ENCODE measurements at places on chromosomes 11 and 22.
A peak's percentile ranks its signal among the peaks of the same experiment; 100 is the strongest.

- DNase-seq: no peak
Observed at GRCh38 chr22:21926728-21927127, 25.9 kb downstream of the PPM1F start.

DNA sequence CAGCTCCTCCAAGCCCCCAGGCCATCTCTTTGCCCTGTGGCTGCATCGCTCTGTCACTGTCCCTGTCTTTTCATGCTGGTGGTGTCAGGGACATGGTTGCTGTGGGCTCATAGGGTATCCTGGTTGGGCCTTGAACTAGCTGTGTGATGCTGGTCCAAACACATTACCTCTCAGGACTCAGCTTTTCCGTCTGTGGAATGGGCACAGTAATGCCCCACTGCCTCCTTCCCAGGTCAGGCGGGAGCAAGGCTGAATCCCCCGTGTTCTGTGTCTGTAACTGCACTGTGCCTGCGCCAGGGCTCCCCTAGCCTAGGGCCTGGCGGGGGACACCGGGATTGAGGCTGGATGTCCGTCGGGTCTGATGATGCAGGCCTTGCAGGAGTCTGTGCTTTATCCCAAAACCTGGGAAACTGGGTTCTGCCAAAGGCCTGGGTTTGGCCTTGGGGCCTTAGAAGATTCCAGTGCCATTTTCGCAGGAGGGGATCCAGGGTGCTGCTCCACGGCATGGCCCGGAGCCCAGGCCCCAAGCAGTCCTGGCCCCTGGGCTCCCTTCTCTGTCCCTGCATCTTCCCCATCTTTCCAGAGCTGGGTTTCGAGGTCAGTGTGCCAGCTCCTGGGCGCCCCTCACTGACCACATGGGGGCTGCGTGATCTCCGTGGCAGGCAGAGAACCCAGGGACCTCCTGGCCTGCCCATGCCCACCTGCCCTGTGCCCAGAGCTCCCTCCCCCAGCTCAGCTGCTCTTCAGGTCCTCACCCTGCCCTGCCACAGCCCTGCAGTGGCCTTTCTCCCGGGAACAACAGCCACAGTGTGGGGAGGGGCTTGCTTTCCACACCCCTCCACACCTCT lies 32.7 kb upstream of the CELSR1 start:
- DNase-seq: no peak

GRCh38 chr22:42933485-42934091 lies 76.5 kb upstream of the ARFGAP3 start:
- DNase-seq: no peak

DNA sequence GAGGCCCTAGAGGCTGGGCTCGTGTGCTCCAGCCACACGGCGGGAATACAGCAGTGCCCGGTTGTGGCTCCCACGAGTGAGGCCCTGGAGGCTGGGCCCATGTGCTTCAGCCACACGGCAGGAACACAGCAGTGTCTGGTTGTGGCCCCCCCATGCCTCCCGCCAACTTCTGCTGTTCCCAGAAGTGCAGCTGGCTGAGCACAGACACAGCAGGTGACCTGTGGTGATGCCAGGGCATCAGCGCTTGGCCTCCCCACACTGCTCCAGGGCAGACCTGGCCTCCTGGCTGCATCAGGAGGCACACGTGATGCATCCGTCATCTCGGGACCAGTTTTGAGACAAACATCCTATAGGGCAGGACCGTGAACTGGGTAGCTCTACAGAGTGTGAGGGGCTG lies 110.3 kb downstream of the KCNQ1OT1 start:
- no peak for DNase-seq

- no peak for DNase-seq
Observed at GRCh38 chr11:27355575-27356104, 7.4 kb downstream of the CCDC34 start.

DNA sequence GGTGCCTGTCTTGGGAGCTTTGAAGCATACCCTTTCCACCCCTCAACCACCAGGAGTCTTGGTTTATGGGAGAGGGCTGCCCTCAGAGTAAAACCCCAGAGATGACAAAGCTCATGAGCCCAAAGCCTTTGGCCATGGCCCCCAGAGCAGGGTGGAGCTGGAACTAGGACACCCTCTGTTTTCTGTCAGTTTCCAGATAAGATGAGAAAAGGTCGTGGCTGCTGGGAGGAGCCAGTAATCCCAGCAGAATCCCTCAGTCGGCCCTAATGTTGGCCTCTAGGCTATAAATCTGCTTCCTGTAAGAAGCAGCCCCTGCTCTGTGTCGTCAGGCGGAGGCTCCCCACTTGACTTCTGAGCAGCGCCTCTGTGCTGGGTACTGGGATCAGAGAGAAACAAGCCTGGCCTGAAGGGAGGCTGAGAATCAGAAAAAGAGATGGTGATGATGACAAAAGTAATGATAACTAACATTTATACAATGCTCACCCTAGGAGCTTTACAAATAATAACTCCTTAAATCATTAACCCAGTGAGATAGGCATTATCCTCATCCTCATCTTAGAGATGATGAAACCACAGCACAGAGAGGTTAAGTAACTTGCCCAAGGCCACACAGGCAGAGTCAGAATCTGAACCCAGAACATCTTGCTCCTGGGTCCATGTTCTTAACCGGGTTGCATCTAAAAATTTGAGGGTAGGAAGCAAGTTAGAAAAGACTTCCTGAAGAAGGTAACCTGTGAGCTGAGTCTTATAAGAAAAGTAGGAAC lies 471.4 kb downstream of the SOX6 start:
- no peak for DNase-seq

DNA sequence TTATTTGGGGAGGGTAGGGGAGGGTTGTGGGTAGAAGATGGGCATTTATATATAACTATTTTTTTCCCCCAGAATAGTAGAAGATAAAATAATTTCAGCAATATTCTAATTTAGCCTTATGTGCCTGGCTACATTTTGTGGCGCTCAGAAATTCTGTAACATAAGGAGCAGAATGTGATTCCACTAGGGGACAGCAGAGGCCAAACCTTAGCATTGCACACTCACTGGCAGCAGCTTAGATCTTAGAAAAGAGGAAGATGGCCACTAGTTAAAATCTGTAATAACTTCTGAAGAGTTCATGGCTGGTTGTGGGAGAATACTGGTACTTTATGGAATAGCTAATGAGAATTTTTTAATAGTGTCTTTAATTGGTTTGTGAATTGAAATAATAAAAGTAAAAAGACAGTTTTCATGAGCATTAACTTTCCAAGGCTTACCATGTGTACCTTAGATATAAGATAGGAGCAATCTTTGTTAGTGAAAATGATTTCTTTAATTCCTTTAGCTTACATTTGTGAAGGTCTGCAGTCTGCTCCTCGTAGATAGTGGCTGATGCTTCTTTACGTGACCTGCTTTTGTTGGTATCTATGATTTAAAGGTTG lies 33.1 kb downstream of the DDX10 start:
- DNase-seq: peak; percentile 18

GRCh38 chr11:15871904-15872626 lies 484.3 kb downstream of the SOX6 start:
- no peak for DNase-seq

DNA sequence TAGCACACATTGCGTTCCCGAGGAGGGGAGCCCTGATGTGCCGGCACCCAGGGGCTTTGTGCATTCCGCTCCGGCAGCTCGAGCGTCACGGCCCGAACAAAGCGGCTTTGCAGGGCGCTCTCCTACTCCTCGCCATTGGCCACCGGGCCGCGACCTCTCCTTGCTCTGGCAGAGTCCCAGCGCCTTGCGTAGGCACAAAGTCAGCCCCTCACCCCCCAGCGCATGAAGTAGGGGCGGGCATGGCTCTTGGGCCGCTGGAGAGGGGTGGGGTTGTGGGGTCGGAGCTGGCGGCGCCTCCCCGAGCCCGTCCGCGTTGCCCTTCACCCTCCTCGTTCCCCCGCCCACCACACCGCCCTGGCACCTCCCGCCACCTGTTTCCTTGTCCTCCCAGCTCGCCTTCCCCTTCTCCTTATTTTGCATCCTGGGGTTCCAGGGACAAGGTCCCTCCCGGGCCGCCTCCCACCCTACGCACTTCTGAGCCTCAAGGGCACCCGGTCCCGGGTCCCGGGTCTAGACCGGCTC lies 753 bp upstream of the PPARA start:
- peak; percentile 39 for DNase-seq

DNA sequence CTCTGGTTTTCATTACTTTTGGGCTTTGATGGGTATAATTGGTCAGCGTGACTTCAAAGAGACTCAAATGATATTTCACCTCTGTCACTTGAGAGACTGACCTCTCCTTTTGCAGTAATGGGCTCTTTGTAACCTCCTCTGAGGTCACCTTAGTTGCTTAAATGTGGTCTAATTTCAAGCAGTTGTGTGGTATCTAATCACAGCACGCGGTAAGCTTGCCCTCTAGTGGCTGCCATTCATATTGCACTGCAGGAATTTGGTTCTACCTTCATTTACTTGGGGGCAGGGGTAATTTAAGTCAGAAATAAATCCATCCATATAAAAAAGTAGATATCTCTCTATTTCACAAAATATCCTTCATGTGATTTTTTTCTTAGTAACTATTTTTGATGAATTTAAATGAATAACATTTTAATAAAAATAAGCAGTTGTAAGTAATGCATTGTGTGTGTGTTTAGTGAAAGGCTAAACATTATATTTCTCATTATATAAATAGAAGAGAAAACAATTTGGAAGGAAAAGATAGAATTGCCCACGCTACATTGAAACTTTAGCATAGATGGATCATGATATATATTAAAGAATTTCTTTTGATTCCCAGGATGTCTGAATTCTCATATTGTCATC lies 55.0 kb upstream of the ANO3 start:
- peak; percentile 18 for DNase-seq

GRCh38 chr22:46829941-46830715 lies 67.7 kb downstream of the TBC1D22A start:
- no peak for DNase-seq

- no peak for DNase-seq
Observed at GRCh38 chr11:12769834-12770345, 95.7 kb downstream of the TEAD1 start.

GRCh38 chr22:23834793-23835483 lies 3.9 kb downstream of the DERL3 start:
- no peak for DNase-seq

DNA sequence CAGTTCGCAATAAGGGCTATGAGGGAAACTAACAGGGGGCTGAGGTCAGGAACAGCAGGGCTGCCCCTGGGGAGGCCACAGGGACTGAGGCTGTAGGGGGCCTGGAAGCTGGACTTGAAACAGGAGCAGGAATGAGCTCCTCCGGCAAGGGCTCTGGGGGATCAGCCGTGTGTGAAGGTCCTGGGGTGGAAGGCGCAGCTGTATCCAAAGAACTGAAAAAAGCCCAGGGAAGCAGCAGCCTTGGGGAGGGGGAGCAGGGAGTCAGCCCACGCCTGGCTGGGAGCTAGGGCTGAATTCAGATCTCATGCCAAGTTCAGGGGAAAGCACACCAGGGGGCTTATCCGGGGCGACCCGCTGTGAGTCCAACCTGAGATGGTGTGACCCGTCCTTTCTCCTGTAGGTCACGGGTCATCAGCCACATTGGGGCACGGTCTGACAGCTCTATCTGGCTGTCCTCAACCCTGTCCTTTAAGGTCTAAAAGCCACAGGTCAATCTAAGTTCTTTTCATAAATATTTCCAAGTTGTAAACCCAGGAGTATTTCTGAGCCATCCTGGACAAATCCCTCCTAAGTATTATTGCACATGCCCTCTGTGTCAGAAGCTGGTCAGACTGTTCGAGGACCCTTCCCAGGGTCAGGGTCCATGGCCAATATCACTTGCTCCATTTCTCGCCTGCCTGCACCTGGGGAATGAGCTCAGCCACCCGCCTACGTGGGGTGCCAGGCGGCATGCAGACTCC lies 18.0 kb downstream of the TP53AIP1 start:
- DNase-seq: no peak

DNA sequence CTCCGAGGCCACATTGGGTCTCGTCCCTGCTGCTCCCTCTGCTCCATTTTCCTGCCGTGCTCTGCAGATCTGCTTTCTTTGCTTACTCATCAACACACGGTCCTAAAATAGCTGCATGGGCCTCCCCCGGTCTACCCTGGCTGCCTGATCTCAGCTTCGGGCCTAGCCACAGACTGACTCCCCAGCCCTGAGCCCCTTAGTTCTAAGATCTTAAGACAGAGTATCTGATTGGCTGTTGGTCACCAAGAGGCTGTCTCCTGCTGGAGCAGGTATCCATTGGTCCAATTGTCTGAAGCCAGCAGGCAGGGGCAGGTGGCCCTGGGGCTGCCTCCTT lies 53.7 kb upstream of the NECTIN1 start:
- DNase-seq: no peak

- DNase-seq: no peak
Observed at GRCh38 chr11:65648997-65649493, 11.1 kb downstream of the SIPA1 start.

- no peak for DNase-seq
Observed at GRCh38 chr11:43976863-43977262, 34.4 kb downstream of the C11orf96 start.

Data from stimulated activated CD4-positive, alpha-beta T cell treated with anti-CD3 and anti-CD28 coated beads, Interleukin-2, amount 100 ng/mL, for 24 hours (primary cell).